ENCODE measurements at places on chromosomes 2 and 18.

- no peak for DNase-seq
Observed at GRCh38 chr18:62996566-62996965, 281.2 kb downstream of the PHLPP1 start.

- DNase-seq: no peak
Observed at GRCh38 chr2:24329700-24330099, 30.6 kb downstream of the ITSN2 start.

DNA sequence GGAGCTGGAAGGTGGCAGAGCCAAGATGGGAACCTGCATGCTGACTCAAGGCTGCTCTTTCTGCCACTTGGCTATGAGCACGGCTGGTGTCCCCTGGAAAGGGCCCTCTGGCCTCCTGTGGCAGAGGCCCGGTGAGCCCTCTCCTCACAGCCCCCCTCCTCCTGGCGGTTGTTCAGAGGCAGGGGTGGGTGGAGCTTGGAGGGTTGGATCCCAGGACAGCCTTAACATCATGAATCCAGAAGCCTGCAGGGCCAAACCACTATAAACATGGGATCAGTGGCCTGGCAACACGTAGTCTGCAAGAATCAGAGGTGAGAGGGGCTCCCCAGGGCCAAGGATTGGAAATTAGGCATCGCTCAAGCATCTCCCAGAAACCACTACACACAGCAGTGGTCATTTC lies 48.5 kb upstream of the LOXHD1 start:
- DNase-seq: no peak

GRCh38 chr2:233740870-233741269 lies 12.0 kb downstream of the UGT1A3 start:
- no peak for DNase-seq

GRCh38 chr2:144632809-144633208 lies 112.9 kb upstream of the ZEB2 start:
- DNase-seq: no peak

GRCh38 chr2:101395545-101396315 lies 8.4 kb upstream of the CREG2 start:
- DNase-seq: no peak

DNA sequence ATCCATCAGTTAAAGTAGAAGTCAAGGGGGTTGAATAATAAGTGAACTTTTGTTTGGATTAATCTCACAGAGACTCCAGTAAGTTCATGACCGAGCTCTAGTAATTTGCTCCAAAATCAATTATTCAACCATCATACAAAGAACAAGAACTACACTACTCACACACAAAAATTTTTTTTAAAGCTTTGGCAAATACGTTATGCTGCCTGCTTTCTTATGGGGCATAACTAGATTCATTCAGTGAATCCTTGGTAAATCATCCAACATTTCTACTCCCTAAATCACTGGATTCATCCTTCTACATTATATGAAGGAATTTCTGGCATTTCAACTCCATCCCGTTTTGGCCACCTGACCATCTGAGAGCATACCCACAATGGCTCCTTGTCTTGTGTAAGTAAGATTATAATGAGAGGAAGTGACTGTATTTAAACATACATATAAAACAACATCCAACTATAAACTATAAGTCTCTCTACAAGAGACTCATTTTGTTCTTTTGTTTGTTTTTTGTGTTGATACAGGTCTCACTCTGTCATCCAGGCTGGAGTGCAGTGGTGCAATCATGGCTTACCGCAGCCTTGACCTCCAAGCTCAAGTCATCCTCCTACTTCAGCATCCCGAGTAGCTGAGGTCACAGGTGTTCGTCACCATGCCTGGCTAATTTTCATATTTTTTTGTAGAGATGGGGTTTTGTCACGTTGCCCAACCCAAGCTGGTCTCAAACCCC lies 144.2 kb upstream of the LRRTM4 start:
- DNase-seq: no peak

DNA sequence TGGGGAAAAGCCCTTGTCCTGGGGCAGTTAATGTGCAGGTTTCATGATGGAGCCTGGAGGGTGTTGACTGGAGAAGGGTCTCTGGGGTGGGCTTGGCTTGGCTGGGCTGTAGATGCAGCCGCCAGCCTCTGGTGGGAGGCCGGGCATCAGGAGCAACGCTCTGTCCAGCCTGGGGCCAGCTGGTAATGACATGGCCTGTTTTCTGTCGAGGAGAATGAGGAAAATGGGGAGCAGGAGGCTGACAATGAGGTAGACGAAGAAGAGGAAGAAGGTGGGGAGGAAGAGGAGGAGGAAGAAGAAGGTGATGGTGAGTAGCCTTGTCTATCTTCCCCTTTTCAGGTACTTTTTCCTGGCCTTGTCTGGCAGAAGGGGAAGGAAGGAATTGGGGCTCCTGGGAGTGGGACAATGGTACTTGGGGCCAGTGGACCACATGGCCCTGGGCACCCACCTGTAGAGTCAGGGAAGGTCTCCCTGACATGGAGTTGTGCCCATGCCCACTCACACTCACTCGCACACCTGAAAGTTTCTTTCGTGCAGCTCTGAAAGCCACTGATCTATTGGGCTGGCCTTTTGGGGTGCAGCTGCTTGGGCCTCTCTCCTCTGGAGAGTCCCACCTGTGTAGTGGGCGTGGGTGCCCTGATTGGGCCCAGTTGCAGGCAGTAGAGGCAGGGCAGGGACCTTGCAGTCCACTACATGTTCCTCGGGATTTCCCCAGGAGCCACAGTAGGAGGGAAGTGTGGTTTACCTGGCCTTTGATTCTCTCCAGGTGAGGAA lies 3.5 kb downstream of the PTMA start:
- no peak for DNase-seq

DNA sequence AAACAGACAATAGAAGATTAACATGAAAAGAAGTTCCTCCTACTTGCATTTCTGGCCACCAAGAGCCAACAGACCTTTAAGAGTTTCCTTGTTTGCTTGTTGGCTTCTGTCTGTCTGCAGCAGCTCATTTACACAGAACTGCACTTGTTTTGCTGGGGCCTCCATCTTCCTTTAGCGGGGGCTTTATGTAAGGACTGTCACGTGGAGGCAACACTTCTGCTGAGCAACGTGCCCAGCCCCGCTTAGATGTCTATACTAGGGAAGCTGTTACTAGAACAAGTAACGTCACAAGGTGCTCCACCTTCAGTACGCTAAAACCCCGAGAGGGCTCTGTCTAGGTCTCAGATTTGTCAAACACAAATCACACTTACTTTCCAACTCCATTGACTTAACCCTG lies 104.3 kb upstream of the PXDN start:
- DNase-seq: no peak
